ENCODE measurements at places on chromosomes 12 and 14.

- DNase-seq, result no peak
Measured at GRCh38 chr14:100549834-100550625, 37.2 kb downstream of the BEGAIN start.

DNA sequence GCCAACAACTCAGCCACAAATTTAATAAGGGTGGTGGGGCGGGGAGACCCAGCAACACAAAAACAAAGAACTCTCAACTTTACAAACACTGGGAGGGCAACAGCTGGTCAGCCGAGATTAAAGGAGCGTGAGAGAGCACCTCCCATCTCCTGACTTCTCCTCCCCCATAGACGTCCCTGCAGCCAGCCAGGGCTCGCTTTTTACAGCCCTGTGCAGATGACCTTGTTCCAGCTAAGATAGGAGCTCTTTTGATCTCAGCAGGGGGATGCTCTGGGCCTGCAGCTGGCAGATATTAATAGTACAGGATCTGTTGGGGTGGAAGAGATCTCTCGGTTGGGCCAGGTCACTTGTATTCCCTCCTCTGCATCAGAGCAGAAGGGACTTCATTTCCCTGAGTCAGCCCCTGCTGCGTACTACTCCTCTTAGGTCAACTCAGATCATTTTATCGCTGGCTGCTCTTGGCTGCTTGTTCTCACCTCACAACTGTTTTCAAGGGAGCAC, 475.8 kb downstream of the RAD51B start:
- no peak for DNase-seq

- DNase-seq, result peak; percentile 85
Measured at GRCh38 chr12:100955139-100955538, 160.6 kb downstream of the ANO4 start.

GRCh38 chr12:130509454-130509853, 171.8 kb downstream of the PIWIL1 start:
- DNase-seq, result no peak

GRCh38 chr14:72788972-72789728, 104.8 kb downstream of the DPF3 start:
- no peak for DNase-seq

DNA sequence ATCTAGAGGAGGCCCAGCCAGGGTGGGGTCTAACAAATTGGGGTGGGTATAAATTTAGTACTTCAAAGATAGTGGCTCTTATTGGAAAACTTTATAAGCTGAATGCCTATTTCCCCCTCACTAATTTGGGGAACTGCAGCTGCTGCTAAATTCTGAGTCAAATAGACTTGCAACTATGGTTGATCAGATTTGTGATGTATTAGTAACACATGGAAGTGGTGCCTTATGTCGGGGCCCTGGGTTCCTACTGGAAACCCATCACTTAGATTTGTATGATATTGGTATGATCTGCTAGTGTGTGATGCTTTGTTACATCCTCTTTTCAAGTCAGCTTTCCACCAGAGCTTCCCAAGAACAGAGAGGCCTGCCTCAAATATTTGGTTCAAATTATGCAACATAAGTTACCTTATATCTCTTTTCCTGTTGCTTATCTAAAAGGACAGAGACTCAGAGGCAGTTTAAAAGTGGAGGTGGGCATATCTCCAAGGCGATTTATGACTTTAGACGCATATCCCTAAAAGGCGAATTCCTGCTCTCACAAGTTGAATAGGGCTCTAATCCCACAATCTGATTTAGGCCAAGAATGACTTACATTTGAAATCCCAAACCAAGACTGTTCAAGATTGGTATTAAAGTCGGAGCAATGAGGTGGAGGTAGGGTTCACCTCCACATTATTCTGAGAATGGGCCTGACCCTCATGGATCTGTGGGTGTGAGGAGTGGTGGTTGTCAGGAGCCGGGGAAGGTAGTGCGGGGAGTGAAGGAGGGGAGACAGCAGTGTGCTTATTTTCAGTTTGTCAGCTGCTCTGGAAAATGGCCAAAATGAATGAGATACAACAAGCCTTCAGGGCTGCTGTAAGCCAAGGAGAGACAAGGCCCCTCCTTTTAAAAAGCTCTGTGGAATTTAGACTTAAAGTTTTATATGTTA, 425.8 kb downstream of the RAD51B start:
- no peak for DNase-seq

DNA sequence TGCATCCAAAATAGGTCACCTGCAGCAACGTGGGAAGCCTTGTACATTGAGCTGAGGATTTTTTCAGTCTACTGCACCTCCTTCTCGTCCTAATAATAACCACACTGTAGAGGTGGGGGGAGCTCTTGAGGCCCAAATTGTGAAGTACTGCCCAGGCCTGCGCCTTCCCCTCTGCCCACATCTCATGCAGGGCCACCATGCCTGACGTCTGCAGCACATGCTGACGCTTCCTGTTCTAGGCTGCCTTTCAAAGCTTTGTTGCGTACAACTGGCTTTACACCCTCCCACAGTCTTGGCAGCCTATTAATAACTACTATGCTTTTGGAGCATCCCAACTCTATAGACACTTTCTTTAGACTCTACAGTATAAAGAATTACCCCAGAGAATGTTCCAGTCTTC, 26.5 kb upstream of the TTC7B start:
- DNase-seq, result no peak

- DNase-seq, result peak; percentile 45
Measured at GRCh38 chr12:46559311-46559710, 186.7 kb upstream of the SLC38A2 start.

GRCh38 chr12:108702595-108703320, 28.6 kb downstream of the CORO1C start:
- DNase-seq, result no peak

DNA sequence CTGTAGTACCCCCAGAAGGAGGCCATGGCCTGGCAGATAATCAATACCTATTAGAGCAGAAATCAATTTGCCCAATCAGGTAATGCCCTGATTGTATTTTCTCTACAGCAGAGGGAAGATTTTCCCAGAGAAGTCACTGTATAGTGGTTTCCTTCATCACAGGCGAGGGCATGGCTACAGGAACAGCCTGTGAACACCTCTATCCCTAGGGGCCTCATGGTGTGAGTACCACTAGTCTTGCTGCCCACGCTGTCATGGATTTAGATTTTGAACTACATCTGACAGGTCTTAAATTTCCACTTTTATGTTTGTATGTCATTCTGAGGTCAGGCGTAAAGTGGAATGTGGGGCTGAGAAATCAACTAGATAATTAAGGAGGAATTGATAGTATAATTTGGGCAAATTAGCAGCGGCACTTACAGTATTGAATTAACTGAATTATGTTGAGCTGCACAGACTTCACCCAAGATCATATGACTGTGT, 42.4 kb upstream of the STXBP6 start:
- no peak for DNase-seq

- DNase-seq, result peak; percentile 75
Measured at GRCh38 chr12:118357257-118358007, 15.3 kb downstream of the TAOK3 start.
